Adipocyte (in vitro differentiated cells): ENCODE measurements at places on chromosomes 2 and 18.

DNA sequence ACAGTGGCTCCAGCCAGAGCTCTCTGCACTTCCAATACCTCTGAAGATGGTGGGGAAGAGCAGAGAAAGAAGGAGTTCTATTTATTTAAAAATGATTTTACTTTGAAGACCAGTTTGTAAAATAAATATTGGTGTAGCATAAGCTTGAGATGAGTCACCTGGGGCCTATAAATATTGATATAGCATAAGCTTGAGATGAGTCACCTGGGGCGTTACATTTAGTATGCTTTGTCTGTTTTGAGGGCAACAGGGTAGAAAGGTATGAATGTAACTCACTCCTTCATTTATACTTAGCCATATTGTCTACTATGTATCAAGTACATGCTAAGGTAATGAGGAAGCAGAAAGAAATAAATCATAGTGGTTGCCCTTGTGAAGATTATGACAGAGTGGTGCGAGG lies 7.7 kb upstream of the SULT1C4 start:
- DNase-seq, result peak; percentile 7

DNA sequence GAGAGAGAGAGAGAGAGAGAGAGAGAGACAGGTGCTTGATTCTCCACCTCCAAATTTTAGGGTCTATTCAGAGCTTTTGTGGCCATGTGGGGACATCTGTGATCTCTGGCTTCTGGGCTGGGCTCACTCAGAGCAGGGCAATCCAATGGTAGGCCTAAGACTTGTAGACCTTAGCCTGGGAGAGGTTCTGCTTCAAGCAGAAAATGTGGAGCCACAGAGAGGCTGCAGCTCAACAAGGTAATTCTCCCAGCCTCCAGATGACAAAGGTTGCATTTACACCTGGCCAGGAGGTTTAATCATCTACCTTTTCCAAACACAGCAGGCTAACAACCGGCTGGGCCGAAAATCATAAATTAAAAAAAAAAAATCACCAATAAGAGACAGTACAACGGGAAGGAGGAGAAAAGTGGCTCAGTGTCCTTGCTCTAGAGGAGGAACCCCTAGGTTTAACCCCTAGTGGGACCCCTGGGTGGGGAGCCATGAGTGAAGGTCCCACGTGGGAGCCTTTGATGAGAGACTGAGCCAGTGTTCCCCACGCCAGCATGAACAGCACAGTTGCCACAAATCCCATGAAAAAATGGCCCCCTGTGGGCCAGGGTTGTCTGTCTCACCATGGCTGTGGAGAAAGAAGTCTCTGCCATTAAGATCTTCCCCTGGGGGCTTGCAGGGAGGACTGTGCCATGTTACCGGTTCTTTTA lies 124.0 kb upstream of the GATA6 start:
- no peak for DNase-seq

- no peak for DNase-seq
These were observed 16.1 kb upstream of the ARL5A start for GRCh38 chr2:151844211-151844896.

GRCh38 chr2:218149848-218150440 lies 16.8 kb downstream of the CXCR1 start:
- no peak for DNase-seq

DNA sequence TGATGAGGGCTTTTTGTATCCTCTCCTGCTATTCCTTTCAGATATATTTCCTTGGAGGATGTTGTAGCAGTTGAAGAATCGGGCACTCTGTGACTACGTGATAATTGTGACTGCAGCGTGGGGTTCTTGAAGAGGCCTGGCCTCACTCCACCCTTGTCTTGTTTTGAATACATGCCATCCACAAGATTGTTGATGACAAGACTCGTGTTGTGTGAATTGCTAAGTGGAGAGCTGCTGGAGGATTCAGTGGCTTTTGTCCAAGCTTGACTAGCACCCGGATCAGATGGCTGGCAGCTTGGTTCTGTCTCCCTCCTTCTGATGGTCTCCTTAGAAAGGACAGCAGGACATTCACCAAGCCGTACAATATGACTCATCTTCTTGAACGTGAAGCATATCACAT lies 146.9 kb downstream of the DAW1 start:
- DNase-seq, result no peak

GRCh38 chr18:24725644-24726415 lies 265.4 kb downstream of the HRH4 start:
- no peak for DNase-seq

- DNase-seq, result no peak
These were observed 457.9 kb downstream of the PIK3C3 start for GRCh38 chr18:42412896-42413295.

- DNase-seq, result peak; percentile 90
These were observed 8.8 kb downstream of the RTP5 start for GRCh38 chr2:241877989-241878970.

- no peak for DNase-seq
These were observed 558 bp downstream of the DNAJC10 start for GRCh38 chr2:182716650-182716979.

- no peak for DNase-seq
These were observed 247.5 kb downstream of the DYSF start for GRCh38 chr2:71700658-71701397.

- DNase-seq, result no peak
These were observed 8.4 kb downstream of the POMC start for GRCh38 chr2:25159949-25160348.

- DNase-seq, result peak; percentile 6
These were observed 19.6 kb downstream of the MSH2 start for GRCh38 chr2:47422560-47422959.

DNA sequence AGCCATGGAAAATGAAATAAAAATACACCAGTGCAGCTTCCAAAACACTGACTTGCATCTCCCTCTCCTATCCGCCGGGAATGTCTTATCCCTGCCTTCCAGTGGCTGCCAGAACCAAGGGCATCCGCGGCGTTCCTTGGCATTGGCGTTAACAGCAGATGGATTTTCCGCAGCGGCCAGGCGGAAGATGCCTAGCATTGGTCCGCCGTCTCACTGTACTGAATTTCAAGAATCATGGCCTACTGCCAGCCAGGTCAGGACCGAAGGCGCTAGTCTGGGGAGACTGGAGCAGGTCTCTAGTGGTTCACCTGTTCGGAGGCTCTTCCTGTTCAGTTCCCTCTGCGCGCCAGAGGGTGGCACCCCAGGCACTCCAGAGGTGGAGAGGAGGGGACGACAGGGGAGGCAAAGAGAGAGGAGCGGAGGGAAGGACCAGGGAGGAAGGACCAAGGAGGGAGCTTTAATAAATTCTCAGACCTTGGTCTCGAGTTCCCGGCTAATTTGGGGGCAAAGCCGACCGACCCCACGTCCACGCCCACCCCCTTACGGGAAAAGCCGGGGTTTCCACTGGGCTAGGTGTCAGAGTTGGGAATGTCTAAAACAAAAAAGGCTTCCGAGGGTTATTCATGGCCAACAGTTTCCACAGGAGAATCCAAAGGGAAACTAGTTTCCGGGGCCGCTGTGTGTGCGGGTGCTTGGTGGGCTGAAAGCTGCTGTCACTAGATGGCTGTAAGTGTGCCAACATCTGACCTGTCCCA lies 3.7 kb upstream of the BCL2L11 start:
- peak; percentile 91 for DNase-seq

DNA sequence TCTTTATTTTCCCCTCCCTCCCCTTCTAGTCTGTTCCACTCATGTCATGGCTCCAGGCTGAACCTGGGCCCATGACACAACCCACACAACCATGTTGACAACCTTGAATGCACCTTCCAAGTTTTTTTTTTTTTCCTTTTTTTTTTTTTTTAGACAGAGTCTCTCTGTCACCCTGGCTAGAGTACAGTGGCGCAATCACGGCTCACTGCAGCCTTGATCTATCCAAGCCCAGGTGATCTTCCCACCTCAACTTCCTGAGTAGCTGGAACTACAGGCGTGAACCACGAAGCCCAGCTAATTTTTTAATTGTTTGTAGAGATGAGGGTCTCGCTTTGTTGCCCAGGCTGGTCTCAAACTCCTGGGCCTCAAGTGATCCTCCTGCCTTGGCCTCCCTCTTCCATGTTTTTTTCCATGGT lies 21.9 kb upstream of the ROCK2 start:
- no peak for DNase-seq

DNA sequence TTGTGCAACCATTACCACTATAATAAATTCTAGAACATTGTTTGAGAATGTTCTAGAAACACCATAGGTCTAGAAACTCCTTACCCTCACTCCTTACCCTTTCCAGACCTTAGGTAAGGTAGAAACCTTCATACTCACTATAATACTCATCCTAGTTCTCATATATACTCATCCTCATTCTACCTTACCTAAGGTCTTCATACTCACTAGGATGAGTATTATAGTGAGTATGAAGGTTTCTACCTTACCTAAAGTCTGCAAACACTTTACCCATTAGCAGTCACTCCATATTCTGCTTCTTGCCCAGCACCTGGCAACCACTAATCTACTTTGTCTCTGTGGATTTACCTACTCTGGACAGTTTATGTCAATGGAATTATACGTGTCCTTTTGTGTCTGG lies 75.0 kb downstream of the TMEM185B start:
- DNase-seq, result no peak

DNA sequence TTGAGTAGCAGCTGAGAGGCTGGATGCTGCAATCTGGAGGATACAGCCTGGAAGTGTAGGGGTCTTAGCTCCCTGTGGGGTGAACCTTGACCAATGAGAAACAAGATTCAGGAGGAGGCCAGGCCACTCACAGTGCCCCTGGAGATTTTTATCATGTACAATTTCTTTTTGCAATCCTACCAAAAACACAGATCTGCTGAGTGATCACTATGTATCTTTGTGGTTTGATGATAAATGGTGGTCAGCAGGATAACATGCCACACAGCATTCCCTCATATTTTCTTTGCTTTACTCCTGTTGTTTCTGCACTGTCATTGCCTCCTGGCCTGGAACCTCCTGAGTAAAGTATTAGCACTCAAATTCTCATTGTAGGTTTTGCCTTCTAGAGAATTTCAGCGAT lies 357.9 kb downstream of the THSD7B start:
- DNase-seq, result peak; percentile 7

DNA sequence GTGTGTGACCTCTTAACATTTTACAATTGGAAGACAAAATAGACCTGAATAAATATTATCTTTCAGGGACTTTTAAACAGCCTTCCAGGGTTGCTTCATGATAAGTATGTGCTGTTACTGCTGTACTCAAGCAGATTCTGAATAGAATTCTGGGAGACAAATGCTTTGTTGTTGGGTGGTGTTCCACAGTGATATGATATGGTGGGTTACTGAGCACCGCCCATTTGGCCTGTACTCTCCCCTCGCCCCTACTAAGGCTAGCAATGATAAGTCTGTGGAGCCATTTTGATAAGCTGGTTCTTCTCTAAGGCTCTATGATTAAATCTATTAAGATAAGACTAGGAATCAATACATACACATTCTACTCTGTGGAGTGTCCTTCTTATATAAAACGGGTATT lies 89.8 kb upstream of the ITGA4 start:
- no peak for DNase-seq

- DNase-seq, result peak; percentile 44
These were observed 124.1 kb downstream of the LNPK start for GRCh38 chr2:175877845-175878544.

DNA sequence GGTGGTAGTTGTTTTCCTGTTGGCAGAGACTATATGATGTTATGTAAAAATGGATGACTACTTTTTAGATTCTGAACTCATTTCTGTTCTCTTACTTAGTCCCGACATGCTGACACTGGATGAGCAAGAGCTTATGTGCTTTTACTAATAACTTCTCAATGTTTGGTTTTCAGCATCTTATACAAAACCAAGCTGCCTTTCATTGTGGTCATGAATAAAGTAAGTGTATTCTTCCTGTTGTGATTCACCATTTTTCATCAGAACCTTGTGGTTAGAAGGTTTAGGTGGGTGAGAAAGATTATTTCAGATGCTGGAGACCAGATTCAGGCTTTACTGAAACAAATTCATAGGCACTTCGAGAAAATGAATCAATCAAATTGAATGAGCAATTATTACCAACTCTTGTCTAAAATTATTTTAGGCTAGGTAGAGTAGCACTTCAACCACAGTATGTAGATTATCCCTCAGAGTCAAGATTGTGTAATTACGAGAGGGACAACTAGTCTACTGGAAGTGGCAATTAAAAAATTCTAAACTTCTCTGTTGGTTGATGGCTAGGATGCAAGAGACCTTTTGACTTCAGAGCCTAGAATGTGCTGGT lies 9.3 kb downstream of the GPN1 start:
- DNase-seq, result peak; percentile 22

GRCh38 chr2:23376972-23377371 lies 8.0 kb upstream of the KLHL29 start:
- no peak for DNase-seq

- DNase-seq, result peak; percentile 56
These were observed 41.8 kb downstream of the TIMM21 start for GRCh38 chr18:74190086-74190485.

GRCh38 chr2:8022908-8023640 lies 658.8 kb upstream of the ID2 start:
- DNase-seq, result no peak

DNA sequence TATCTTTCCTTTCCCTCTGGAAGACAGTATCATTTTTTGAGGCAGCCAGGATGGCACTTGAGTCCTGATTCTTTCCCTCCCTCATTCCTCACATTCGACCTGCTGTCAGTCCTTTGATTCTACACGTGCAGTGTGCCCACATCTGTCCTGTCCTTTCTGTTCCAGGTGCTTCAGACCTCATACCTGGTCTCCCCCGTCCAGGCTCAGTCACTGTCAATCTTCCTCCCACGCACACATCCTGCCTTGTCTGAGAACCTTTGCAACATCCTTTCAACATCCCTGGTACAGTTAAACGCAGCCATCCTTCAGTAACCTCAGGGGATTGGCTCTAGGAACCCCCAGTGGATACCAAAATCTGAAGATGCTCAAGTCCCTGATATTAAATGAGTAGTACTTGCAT lies 10.1 kb downstream of the BCL2 start:
- no peak for DNase-seq

DNA sequence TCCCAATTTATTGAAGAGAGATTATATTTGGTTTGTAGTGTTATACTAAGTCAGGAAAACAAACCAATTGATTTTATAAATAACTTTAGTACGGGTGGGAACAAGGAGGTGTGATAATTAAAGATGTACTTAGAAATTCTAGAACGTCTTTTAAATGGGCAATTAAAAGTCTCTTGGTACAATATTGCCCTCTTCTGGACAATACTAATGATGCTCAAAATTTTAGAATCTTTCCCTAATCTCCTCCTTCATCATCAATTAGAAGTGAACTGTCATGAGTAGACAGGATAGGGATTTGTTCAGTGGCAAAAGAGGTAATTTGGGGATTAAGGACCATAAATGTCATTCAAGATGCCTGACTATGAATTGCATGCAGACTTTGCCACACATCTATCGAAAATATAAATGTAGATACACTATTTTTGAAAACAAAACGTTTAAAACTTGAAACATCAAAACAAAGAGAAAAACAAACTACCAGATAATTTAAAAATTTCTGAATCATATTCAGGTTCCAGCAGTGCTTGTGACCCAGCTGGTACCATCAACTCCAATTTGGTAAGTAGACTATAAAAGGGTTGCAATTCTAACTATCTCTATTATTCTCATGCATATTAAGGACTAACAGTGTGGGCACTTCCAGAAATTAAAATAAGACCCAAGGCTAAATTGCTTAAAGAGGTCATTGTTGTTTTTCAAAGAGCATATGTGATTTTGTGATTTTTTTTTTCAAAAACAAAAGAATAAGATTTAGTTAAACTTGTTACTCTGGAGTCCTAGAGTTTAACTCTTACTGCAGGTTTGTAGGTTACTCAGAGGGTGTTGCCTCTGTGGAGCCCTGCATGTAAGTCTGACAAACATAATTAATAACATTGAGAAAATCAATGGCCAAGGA lies 123.5 kb downstream of the LAMA3 start:
- DNase-seq, result peak; percentile 75
